Esophagus squamous epithelium (tissue), 5 donors: ENCODE measurements at places on chromosomes 6 and 20. TPM values are rescaled to one million over a fixed set of nuclear protein-coding genes. Genes with fewer than 3 reads are reported as not detected.

Gene TSBP1
- total RNA-seq = not detected

Gene PRRT1
- 0.87 TPM for total RNA-seq

DNA sequence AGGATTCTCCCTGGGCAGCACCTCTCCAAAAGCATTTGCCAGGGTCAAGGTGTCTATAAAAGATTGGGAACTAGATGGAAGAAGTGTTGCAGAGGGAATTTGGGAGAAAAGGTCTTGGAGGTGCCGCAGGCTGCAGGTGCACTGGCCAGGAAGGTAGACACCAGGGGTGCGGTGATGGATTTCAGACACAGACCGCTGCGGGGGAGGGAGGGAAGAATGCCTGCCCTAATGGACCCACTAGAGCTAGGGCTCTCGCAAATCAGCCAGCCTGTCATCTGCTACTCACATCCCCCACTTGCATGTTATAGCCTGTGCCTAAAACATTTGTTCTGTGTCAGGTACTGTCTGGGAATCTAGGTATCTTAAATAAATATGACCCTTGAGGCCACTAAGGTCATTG lies 193.6 kb upstream of the SLC24A3 start:
- no peak for DNase-seq

GRCh38 chr6:29965873-29966601 lies 23.7 kb downstream of the HLA-A start:
- no peak for DNase-seq

- DNase-seq = no peak
These were observed 58.9 kb downstream of the THBS2 start for GRCh38 chr6:169194737-169195136.
